ENCODE measurements at places on chromosomes 1 and 21.

- peak; percentile 64 for ATAC-seq
These were observed 20.7 kb downstream of the IRF2BP2 start for GRCh38 chr1:234589064-234589800.

DNA sequence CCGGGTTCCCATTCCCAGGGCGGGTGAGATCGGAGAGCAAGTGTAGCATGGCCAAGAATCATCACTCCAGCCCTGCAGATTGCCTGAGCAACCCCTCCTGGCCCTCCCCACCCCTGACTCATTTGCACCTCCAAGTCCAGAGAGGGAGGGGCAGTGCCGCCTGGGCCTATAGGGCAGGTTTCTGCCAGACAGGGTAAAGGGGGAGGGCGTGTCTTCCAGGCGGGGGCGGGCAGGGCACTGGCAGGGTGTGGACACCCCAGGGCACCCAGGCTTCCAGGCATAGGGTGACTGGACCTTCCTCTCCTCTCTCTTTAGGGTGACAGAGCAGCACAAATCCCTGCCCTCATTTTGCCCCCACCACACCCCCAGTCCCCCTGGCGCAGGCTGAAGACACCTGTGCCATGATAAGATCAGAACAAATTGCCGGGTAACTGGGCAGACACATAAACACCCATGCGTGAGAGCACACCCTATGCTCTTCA lies 3.2 kb upstream of the CRYBG2 start:
- ATAC-seq: peak; percentile 37

DNA sequence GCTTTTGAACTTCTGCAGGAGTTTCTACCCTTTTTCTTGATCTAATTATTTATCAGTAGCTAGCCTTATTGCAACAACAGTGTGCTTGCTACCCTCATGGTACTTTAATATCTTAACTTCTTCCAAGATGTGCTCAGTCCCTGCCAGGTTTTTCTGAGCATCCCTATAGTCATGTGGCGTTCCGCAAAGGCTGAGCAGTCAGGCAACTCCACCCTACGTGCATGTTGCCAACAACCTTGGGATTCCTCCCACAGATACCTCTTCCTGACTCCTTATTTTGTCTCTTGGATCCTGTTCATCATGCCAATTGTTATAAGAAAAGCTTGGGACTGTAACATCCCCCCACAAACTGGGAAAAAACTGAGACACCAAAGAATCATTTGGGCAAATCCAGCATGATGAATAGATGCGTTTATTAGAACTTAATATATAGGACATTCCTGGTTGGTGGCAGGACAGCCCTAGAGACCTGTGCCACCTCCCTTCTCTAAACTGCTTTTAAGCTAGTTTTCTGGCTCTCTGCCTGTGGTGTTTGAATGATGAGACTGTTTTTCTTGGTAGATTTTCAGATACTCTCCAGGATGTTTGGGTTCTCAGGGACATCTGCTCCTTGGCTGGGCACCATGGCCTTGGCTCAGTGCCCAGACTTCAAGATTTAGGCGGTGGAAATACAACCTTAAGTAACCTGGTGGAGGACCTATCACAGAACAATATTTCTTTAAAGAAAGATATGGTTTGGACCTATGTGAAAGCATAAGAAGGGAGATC lies 27.1 kb upstream of the KCTD3 start:
- ATAC-seq: no peak

DNA sequence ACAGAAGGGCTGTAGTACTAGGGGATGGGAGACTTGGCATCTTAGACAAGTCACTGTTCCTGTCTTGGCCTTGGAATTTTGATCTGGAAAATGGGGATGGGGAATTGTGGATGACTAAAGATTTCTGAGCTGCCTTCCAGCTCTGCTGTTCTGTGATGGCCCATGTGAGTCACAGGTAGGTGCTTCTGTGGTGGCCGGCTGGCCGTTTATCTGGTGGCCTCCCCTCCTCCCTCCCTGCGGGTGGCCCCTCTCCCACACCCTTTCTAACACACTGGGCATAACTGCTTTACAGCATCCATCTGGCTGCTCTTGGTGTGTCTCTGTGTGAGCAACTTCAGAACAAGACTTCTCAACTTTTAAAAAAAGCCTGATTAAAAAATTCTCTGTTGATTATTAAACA lies 35.9 kb downstream of the KCNA2 start:
- no peak for ATAC-seq

DNA sequence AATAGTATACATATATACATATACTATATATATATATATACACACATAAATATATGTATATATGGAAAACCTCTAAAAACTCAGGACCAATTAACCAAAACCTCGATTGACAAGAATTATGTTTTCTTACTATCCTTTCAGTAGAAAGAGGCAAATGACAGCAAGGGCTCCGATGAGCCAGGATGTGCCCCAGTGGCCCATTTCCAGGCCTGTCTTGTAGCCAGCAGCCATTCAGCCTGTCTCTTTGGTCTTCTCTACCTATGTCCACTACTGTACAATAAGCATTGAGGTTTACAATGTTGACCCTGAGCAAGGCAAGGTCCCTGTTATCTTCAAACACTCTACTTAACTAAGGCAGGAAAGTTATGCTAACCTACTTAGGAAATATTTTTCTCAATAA lies 9.8 kb downstream of the KCNA2 start:
- no peak for ATAC-seq

DNA sequence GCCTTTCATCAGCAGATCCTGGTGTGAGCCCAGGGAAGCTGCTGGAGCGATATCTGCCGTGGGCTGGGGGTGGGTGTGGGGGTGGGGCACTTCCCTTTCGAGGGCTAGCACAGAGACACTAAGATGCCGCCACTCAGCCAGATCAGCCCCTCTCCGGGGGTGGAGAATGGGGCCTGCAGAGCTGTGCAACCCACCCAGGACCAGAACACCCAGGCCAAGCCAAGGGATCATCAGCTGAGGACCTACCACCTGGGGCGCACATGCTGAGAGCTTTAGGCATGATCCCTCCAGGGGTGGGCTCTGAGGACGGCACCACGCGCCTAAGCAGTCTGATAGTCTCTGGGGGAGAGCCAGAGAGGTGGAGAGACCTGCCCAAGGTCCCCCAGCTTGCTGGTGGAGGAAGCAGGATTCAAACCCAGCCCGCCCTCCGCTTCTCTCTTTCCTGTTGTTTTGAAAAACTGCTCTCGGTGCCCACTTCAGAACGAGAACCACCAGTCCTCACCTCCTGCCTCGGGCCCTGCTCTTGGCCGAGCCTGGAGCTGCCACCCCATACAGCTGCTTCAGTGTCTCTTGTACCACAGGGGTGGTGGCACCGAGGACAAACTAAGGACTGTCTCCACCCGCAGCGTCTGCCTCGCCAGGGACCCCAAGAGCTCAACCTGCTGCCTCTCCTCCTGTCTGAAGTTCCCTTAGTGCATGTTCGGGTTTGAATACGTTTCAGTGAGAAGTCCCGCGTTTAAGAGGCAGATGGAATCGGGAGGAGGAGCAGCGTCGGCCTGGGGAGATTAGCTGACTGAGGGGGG lies 39.7 kb upstream of the RUNX3 start:
- ATAC-seq: no peak

- no peak for ATAC-seq
These were observed 51.4 kb upstream of the KANK4 start for GRCh38 chr1:62370594-62370993.

DNA sequence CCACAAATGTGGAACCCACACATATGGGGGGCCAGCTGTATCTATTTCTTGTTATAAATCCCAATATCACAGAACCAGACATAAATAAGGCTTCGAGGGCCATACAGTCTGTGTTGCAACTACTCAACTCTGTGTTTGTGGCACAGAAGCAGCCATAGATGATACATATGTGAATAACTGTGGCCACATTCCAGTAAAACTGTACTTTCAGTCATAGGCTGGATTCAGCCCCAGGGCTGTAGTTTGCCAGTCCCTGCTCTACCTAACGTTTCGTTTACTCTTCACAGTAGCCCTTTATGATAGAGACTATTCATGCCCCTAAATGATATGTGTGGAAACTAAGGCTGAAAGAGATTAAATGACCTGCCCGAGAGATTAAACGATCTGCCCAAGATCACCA lies 48.7 kb downstream of the FHAD1 start:
- no peak for ATAC-seq

- peak; percentile 91 for ATAC-seq
These were observed 64.3 kb upstream of the ZC3H12A start for GRCh38 chr1:37410105-37410504.

DNA sequence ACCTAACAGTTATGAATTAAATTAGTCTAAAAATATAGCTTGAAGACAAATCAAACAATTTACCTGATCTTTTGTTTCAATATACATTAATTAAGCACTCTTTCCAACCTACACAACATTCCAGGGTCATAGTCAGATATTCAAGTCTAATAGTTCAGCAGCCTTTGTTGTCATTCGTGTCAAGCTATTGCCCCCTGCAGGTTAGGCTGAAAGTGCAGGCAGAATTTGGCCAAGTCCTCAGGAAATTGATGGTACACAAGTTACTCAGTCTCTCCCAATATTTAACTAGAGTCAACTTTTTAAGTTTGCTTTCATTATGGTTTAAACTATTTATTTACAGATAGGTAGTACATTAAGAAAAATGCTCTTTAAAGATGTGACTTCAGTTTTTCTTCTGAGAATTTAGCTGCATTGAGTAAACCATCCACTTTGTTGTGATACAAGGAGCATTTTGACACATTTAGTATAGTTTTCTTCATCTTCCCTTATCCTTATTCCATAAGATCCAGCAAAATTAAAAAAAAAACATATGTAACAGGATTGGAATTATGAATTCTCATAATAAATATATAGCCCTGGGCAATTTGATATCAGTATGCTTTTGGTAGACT lies 130.3 kb upstream of the DPYD start:
- no peak for ATAC-seq

GRCh38 chr1:3402258-3403010 lies 52.0 kb upstream of the ARHGEF16 start:
- ATAC-seq: no peak

DNA sequence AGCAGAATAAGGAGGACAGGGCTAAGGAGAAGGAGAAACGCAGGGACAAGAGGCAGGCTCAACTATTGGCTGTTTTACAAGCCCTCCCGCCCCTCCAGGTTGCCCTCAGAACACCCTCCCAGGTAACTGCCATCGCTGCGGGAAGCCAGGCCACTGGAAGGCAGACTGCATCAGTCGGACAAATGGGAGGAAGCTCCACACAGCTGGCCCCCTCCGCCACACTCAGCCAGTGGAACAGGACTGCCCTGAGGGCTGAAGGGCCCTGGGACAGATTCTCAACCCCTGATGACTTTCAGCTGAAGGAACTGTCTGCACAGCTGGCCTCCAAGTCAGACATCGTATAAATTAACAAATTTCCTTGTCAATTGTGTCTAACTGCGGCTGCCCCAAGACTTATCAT lies 21.8 kb downstream of the LRRC3 start:
- no peak for ATAC-seq

GRCh38 chr1:204814166-204814884 lies 56.3 kb upstream of the NFASC start:
- ATAC-seq: no peak

DNA sequence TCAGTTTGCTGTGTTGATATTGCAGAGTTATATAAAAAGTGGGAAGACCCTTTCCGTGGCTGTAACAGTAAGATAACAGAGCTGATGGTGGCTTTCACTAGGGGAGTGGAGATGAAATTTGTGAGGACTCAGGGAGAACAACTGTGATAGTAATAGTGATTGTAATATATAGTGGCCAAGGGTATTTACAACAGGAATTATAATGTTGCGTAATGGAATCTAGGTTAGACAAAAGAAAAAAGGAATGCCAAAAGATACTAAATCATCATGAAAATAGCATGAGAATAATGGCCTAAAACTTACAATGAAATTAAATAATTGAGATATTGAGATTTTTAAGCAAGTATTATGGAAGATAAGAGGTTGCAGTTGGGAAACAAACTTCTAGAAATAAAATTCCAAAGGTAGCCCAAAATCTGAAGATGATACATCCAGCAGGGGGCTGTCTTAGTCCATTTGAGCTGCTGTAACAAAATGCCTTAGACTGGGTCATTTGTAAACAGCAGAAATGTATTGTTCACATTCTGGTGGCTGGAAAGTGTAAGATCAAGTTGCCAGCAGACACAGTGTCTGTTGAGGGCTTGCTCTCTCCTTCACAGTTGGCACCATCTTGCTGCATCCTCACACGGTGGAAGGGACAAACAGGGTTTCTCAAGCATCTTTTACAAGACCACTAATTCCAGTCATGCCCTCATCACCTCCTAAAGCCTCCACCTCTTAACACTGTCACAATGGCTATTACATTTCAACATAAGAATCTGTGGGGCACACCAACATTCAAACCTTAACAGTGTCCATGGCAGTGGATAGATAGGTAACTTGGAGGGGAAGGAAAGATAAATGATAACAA lies 711.2 kb downstream of the MRPL39 start:
- ATAC-seq: no peak

- ATAC-seq: peak; percentile 71
These were observed 524 bp upstream of the TMCO4 start for GRCh38 chr1:19800076-19800804.

- peak; percentile 95 for ATAC-seq
These were observed 236.2 kb downstream of the NFIA start for GRCh38 chr1:61318319-61319125.

DNA sequence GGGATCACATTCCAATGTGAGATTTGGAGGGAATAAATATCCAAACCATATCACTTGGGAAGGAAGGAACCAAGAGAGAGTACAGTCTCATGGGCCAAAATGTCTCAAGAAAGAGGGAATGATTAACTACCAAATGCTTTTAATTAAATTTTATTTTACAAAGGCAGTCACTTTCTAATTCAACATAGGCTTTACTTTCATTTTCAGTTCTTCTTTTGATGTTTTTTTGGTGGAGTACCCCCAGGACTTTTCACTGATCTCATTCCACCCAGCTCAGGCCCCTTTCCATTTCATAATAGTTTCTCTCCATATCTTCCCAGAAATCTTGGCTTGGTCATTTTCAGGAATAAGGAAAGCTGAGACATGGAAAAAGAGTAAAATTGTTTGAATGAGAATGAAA lies 5.1 kb upstream of the SLAMF7 start:
- ATAC-seq: no peak
